CD4-positive, alpha-beta T cell treated with Interleukin-21 for 1 hour (primary cell): ENCODE measurements at places on chromosomes 6 and 20.

GRCh38 chr20:2798814-2799213 is 1.6 kb downstream of the CPXM1 start:
- no peak for DNase-seq

DNA sequence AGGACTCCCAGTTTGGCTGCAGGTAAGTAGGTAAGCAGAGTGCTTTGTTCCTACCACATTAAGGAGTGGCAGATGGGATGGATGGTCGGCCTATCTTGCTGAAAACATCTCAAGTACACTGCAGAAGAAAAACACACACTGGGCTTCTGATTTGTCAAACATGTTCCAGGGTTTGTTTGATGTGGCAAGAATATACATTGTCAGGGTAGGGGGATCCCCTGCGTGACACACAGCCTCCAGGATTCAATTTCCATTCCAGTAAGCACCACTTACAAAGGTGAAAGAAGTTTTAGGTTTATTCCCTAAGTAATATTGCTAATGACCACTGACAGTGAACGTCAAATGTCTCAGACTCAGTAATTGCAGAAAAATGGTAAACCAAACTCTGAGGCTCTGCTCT is 26.0 kb upstream of the KIF16B start:
- DNase-seq = no peak

- no peak for DNase-seq
These were observed 8.9 kb upstream of the TRIM38 start for GRCh38 chr6:25953733-25954132.

GRCh38 chr6:152293404-152293803 is 343.8 kb downstream of the SYNE1 start:
- no peak for DNase-seq

DNA sequence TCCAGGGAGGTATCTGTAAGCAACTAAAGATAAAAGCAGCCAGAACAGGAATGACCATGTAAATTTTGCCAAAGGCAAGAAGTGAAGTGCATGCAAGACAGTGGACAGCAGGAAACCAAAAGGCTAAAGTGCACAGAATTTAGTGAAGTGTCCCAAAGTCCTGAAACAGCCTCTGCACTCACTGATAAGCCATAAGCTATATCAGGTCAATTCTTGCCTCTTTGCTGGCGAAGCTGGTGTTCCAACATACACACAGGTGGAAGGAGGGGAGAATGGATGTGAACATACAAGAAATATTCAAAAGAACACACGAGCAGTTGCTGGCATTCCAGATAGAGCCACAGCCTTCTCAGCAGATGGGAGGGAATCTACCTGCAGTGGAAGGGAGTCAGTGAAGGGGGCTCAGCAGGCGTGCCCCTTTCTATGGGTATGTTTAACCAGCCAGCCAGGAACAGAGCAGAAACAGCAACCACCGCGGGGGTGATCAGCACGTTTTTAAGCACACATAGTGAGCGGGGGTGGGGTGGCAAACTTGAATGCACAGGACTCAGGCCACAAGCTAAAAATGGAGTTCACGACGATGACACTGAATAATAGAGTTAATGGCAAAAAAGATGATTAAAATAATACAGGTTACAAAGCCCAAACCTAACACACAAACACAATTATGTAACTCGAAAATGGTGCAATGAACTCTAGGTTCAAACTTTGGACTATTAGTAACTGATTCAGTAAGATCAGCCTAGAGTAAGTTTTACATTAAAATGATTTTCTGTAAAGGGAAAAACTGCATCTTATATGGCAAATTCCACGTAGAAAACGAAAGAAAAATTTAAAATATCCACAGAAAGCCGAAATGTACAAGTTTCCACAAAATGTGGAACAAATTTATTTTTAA is 1.2 kb downstream of the ECI2 start:
- peak; percentile 16 for DNase-seq

DNA sequence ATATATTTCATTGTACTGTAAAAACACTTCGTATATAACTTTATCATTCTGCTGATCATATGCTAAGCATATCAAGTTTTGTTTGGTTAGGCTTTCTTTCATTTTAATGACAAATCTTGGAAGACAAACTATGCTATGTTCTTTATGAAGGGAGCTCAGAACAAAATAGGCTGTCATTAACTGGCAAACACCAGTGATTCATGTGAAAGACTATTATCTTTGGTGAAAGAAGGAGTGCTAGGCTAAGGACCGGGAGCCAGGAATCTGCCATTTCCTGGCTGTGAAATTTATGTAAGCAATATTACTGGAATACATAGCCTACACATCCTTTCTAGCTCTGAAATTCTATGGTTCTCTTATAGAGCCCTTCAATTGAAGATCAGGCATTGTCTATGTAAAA is 136.2 kb upstream of the CCN2 start:
- DNase-seq = no peak

DNA sequence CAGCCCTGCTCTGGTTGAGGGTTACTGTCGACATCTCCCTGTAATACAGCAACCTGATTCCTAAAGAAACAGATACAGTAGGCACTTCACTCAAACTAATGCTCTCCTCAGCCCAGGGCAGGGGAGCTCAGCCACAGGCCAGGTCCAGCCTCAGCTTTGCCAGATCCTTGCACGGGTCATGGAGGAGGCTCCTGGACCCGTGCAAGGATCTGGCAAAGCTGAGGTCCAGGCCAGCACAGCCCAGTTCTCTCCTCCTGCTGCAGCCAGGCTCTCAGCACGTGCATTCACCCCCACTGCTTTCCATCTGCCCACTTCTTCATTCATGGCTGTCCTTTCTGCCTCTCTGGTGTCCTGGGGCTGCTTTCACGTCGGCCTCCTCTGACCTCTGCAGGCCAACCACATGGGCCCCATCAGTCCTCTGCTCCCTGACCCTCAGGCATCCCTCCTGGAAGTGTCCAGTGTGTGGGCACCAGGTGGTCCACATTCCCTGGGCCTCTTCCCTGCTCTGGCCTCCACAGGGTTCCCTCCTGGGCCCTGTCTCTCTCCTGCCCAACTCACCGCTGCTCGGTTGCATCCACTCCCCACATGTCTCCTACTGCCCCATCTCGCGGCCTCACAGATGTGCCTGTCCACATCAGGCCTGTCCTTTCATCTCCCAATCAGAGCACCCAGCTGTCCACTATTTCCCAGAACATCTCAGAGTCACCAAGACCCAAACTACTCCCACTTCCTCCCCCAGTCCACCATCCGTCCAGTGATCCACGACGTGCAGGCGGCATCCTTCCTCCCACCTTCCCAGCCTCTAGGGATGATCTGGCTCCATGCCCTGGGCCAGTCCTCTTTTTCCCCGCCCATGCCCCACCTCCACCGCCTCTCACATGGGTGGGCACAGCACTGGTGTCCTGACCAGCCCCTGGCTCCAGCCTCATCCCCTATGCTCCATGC is 11.8 kb upstream of the CD93 start:
- no peak for DNase-seq

GRCh38 chr20:25484911-25485511 is 77.5 kb downstream of the GINS1 start:
- no peak for DNase-seq

GRCh38 chr6:47335466-47335865 is 25.8 kb upstream of the TNFRSF21 start:
- no peak for DNase-seq

GRCh38 chr20:57281900-57282299 is 15.5 kb upstream of the BMP7 start:
- DNase-seq = no peak

- DNase-seq = no peak
These were observed 5.3 kb downstream of the PHIP start for GRCh38 chr6:79072640-79073181.

DNA sequence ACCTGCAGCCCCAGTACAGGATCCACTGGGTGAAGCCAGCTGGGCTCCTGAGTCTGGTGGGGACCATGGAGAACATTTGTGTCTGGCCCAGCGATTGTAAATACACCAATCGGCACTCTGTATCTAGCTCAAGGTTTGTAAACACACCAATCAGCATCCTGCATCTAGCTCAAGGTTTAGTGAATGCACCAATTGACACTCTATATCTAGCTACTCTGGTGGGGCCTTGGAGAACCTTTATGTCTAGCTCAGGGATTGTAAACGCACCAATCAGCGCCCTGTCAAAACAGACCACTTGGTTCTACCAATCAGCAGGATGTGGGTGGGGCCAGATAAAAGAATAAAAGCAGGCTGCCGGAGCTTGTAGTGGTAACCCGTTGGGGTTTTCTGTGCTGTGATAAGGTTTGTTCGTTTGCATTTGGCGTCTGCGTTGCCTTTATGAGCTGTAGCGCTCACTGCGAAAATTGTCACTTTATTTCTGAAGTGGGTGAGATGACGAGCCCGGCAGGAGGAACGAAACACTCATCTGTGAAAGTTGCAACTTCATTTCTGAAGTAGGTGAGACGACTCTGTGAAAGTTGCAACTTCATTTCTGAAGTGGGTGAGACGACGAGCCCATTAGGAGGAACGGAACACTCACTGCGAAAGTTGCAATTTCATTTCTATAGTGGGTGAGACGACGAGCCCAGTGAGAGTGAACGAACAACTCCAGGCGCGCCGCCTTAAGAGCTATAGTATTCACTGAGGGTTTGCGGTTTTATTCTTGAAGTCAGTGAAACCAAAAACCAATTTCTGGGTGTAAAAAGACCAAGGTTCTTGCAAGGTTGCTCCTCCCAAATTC is 31.1 kb downstream of the SERPINB6 start:
- DNase-seq = peak; percentile 92
